ENCODE measurements at places on chromosomes 6 and 20.

DNA sequence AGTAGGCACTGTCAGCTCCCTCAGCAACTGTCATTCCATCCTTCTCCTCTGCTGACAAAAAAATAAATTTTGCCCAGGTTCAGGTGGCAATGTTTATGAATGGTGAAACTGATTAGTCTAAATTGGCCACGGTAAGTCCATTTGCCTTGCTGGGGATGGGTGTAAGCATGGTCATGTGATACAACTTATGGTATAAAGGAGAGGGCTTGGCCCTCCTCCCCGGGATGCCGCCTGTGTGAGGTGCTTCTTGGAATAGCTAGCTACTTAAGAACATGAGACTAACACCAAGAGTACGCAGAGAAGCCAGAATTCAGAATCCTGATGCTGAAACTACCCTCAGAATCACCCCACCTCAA lies 94.4 kb upstream of the MAP7 start:
- no peak for DNase-seq

GRCh38 chr6:134560019-134560418 lies 242.1 kb upstream of the SGK1 start:
- no peak for DNase-seq

DNA sequence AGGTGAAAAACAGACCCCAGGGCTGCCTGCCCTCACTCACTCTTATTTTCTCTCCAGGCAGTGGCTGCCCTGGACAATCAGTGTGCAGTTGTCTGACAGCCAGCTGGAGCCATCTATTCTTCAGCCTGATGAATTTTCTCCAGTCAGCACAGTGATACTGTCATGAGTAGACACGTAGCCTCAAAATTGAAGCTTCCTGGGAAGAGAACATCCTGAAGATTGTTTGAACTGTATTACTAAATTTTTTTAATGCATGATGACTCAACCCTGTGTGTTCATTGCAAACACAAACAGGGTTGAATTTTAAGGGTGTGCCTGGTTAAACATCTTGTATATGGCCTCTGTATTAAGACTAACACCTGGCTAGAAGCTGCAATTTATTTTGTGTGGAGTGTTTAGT lies 49.8 kb upstream of the STXBP5 start:
- peak; percentile 51 for DNase-seq

- no peak for DNase-seq
These were observed 30.3 kb upstream of the OGFRL1 start for GRCh38 chr6:71258078-71258866.

DNA sequence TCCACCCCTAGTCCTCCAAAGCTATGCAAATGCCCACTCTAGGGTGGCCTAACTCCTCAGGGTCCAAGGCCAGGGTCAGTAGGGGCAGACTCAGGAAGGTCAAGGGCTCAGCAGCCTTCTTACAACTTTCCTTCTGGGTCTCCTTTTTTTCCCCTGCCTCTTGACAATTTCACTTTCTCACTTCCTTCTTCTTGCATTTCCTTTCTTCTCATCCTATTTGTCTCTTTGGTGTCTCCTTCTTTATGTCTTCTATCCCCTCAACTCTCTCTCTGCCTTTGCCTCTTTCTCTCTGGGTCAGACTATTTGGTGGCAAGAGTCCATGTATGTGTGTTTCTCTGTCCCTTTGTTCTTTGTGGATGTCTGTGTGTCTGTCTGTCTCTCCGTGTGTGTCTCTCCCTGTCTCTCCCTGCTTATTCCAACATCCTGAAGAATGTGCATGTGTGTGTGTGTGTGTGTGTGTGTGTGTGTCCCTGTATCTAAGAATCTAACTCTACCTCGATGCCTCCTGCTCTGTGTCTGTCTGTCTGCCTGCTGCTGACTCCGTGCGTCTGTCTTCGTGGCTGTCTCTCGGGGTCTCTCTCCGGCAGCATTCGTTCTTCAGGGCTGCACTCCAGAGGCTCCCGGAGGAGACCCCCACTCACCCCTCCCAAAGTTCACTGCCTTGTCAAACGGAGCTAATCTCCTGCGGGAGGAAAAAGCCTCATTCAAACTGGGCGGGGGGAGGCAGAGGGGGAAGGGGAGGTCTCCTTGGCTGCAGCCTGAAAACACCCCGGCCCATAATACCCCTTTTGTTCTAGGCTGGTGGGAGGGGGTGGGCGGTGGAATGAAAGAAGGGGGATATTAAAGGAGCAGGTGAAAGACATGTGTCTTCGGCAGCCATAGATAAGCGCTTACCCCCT lies 51.7 kb upstream of the FOXP4 start:
- DNase-seq: no peak

DNA sequence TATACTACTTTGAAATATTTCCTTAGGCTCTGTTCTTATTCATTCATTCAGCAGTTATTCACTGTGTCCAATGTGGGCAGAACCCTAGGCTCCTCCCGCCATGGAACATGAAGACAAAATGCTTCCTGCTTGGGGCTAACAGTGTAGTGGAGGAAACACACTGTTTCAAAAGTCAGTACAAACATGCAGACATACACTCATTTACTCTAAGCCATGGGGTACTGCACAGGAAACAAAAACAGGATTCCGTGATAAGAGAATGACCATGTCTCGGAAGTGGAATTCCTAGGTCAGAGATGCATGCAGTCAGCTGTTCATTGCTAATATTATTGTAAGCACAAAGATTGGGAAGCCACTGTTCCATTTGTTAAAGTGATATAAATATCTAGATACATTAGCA lies 18.4 kb upstream of the FAM209A start:
- DNase-seq: no peak

- no peak for DNase-seq
These were observed 9.0 kb upstream of the TSHZ2 start for GRCh38 chr20:52963131-52963530.

GRCh38 chr6:155004576-155005372 lies 9.7 kb downstream of the TIAM2 start:
- DNase-seq: no peak

- DNase-seq: no peak
These were observed 582.4 kb downstream of the PHF3 start for GRCh38 chr6:64217721-64218620.

DNA sequence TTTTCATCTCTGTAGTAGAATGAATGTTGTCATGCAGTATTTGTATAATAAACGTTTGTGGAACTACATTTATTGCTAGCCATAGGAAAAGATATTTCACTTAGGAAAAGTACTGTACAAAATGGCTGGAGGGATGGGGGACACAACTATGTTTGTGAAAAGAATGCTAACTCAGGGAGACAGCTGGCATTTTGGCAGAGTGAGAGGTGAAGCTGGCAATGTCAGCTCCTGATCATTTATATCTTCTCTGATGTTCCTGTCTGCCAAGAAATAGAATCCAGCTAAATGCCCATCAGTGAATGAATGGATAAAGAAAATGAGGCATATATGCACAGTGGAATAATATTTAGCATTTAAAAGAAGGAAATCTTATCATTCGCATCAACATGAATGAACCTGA lies 313.0 kb upstream of the IRAK1BP1 start:
- DNase-seq: no peak

- peak; percentile 44 for DNase-seq
These were observed 137.6 kb downstream of the IMPG1 start for GRCh38 chr6:75934643-75935472.

DNA sequence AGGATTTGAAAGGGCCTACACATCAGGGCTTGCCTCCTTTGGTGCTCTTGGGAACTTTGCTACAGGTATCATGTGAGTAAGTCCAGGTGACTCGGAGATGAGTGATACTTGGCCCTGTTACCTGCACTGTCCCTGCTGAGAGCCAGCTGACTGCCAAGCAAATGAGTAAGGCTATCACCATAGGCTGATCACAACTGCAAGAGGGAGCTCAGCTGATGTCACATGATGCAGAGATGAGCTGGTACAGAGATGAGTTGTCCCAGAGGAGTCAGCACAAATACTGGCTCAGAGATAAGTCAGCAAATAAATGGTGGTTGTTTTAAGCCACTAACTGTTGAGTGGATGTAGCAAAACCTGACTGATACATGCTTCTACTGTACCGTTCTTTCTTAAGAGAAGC lies 41.4 kb downstream of the LAMP5 start:
- DNase-seq: no peak

GRCh38 chr20:7723284-7723683 lies 217.0 kb downstream of the HAO1 start:
- DNase-seq: no peak

GRCh38 chr6:40340196-40340595 lies 247.0 kb downstream of the LRFN2 start:
- DNase-seq: no peak

- DNase-seq: no peak
These were observed 104.9 kb upstream of the NXT1 start for GRCh38 chr20:23245553-23246181.

DNA sequence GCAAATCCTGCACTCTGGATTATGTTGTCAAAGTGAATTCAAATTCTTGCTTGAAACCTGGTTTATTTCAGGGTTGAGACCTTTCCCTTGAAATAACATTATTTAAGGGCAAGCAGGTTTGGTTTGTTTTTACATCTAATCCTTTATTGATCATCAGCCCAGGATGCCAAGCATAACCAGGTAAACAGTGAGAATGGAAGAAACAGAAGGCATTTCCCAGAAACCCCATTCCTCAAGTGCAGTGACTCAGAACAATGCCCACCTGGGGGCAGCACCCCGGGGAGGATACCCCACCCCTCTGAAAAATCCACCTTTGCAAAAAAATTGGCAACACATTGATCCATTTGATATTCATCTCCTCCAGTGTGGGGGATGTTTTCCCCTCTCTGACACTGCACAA lies 32.5 kb downstream of the POFUT1 start:
- no peak for DNase-seq

- DNase-seq: no peak
These were observed 376.1 kb downstream of the UTRN start for GRCh38 chr6:144661116-144661806.

DNA sequence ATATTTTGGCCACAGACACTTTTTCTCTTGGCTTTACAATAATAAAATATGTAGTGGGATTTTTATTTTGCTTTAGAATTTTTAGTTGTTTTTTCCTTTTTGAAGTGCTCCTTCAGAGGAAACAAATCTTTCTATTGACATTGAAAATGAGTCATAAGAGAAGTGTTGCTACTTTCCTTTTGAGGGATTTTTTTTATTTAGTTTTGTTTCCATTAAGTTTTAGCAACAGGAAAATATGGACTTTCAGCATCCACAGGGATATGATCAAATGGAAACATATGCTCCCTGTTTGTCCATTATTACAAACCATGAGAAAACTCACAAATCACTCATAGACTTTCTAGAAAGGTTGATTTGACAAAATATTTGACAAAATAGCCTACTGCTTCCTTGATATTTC lies 65.3 kb upstream of the BMP2 start:
- DNase-seq: no peak

- no peak for DNase-seq
These were observed 16.0 kb downstream of the SLA2 start for GRCh38 chr20:36629719-36630681.

DNA sequence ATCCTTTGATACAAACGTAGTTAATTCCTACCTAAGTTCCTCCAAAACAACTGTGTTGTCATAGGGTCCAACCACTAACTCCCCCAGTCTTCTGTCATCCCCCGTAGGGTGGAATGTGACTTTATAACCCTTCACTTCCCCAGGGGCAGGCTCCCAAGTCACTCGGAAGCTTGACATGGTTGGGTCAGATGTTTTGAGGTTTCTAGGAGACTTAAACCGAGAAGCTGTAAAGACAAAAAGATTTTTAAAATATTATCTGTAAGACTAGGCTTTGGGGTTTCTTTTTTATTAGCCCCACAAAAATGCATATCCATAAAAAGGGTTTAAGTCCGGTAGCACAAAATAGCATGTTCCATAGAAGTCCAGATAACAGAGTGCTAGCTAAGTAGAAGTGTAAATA lies 50.2 kb downstream of the COL12A1 start:
- DNase-seq: no peak

GRCh38 chr6:45438849-45439406 lies 61.2 kb upstream of the SUPT3H start:
- DNase-seq: no peak

DNA sequence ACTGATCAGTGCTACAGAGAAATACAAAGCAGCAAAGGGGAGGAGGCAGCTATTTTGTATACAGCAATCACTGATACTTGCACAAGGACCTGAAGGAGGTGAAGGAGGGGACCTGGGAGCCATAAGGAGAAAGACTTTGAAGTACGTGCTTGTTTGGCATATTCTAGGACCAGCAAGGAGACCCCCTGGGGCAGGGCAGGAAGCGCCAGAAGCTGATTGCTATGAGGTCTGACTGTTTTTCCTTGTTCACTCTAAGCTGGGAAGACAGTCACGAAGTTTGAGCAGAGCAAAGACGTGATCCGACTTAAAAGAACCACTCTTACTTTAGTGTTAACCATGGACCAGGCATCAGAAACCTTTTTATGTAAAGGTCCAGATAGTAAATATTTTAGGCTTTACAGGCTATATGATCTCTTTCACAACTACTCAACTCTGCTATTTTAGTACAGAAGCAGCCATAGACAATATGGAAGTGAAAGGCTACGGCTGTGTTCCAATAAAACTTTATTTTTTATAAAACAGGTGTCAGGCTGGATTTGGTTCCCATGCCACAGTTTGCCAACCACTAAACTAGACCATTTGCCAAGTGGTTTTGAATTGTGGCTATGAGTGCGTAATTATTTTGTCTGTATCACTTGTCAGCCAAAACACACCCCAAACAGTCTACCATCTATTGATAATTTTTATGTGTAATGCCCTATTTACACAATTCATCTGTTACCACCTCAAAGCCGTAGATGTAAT lies 217.9 kb downstream of the PRL start:
- DNase-seq: peak; percentile 29

GRCh38 chr6:43286980-43287716 lies 10.9 kb upstream of the SLC22A7 start:
- no peak for DNase-seq

- DNase-seq: no peak
These were observed 528.2 kb downstream of the HDGFL1 start for GRCh38 chr6:23097566-23097965.

- no peak for DNase-seq
These were observed 133.4 kb upstream of the MYLIP start for GRCh38 chr6:15995493-15995892.

DNA sequence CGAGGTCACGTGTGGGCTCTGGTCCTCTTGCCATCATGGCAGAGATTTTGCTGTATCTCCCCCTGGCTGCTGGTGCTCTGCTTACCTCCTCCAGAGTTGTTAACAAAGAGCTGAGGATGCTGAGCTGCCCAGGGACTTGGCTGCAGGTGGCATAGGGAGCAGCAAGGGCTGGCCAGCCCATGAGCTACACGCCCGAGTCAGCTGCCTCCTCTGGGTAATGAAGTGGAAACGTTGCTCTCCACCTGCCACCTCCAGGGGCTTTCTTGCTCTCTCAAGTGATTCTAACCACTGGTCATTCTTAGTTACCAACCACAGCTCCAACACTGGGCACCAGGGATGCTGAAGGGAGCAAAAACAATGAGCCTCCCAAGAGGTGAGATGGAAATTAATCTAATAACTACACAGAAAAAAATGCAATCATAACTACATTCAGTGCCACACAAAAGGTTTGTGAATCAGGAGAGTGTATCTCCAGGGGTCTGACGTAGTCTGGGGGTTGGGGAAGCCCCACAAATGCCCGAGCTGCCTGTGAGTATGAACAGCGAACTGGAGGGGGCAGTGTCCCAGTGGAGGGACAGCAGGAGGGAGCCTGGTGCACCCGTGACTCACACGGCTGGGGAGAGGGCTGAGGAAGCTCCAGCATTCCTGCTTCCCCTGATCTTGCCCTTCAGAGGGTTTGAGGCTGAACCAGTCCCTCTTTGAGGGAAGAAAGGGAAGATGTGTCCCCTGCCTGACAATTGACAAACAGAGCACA lies 78.7 kb downstream of the CDH26 start:
- no peak for DNase-seq
